Liver (tissue), 10 donors: ENCODE measurements at places on chromosomes 5 and 9.

- no peak for DNase-seq
These were observed 15.8 kb downstream of the BTF3 start for GRCh38 chr5:73513996-73514395.

DNA sequence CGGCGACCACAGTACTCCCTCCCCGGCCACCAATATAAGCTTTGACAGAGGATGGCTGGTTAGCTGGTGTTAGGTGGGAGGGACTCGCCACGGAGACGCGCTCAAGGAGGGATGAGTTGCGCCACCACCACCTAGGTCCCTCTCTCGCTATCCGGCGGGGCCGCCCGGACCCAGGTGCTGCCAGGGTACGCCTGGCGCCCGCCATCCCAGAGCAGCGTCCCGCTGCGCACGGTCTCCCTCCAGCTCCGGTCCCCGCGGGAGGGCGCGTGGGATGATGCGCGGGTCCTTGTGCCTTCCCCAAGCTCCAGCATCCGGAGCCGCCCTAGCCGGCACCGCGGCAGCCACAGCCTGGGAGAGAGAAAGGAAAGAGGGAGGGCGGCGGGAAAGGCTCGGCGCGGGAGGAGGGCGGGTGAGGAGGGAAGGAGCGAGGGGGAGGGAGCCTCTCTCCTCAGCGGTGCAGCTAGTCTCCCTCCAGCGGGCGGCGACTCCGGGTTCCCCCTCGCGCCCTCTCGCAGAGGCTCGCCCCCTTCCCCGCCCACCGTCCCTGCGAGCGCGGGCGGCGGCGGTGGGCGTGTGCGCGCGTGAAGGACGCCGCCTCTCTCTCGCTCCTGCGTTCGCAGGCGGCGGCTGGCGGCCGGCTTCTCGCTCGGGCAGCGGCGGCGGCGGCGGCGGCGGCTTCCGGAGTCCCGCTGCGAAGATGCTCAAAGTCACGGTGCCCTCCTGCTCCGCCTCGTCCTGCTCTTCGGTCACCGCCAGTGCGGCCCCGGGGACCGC is at the start of gene CAMK4:
TSS of gene CAMK4 (plus strand) at position 598 of the 774 bp plus-strand sequence. CDS start at position 698, 100 bp downstream.
- peak; percentile 38 for DNase-seq

- no peak for DNase-seq
These were observed 98.5 kb upstream of the SMARCA2 start for GRCh38 chr9:1916655-1917054.

DNA sequence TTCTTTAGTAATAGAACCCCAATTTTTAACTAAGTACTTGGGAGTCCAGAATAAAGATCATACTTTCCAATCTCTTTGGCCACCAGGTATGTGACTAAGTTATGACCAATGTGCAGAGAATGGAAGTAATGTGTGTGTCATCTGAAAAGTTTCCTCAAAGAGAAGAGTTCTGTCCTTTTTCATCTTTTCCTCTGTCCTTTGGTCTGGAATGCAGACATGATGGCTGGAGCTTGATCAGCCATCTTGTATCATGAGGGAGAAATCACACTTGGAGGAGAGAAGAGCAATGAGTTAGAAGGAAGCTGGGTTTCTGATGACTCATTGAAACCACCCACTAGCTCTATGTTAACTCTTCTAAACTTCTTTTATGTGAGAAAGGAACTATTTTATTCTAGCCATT is 5.5 kb upstream of the CPEB4 start:
- no peak for DNase-seq

GRCh38 chr9:17863213-17863883 is 284.5 kb downstream of the SH3GL2 start:
- no peak for DNase-seq
